ENCODE measurements at places on chromosomes 12 and 14.

DNA sequence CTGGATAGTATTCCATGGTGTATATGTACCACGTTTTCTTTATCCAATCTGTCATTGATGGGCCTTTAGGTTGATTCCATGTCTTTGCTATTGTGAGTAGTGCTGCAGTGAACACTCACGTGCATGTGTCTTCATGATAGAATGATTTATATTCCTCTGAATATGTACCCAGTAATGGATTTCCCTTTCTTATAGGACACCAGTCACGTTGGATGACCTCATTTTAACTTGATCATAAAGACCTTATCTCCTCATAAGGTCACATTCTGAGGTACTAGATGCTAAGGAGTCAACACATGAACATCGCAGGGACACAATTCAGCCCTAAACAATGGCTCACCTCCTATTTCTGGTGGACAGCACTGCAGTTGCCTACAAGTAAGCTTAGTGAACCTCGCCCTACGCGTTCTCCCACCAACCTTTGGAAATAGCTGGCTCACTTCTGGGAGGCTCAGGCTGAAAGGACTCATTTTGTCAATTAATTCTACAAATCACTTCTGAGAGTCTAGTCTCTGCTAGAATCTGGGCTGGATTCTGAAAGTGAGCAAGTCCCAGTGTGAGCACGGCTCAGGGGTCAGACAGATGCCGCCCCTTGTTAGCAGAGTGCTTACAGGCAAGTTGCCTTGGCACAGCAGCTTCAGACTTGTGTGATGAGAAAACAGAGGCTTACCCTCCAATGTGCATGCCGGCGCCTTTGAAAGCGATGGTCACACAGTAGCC is 183.8 kb upstream of the GSC start:
- DNase-seq: no peak

DNA sequence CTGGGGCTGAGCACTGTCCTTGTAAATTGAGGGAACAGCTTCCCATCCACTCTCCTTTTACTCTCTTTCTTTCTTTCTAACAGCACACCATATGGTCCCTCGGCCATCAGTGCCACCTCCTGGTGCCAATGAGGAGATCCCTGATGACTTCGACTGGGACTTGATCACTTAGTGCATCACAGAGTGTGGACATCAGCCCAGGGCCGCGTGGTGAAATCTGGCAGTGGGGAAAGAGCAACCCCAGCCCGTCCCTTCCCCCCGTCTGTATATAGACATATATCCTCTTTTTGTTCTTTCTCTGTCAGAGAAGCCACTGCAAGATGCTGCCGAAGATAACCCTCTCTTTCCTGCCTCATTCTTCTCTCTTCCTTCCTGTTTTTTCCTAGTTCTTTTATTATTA is 13.5 kb downstream of the C3AR1 start:
- no peak for DNase-seq

DNA sequence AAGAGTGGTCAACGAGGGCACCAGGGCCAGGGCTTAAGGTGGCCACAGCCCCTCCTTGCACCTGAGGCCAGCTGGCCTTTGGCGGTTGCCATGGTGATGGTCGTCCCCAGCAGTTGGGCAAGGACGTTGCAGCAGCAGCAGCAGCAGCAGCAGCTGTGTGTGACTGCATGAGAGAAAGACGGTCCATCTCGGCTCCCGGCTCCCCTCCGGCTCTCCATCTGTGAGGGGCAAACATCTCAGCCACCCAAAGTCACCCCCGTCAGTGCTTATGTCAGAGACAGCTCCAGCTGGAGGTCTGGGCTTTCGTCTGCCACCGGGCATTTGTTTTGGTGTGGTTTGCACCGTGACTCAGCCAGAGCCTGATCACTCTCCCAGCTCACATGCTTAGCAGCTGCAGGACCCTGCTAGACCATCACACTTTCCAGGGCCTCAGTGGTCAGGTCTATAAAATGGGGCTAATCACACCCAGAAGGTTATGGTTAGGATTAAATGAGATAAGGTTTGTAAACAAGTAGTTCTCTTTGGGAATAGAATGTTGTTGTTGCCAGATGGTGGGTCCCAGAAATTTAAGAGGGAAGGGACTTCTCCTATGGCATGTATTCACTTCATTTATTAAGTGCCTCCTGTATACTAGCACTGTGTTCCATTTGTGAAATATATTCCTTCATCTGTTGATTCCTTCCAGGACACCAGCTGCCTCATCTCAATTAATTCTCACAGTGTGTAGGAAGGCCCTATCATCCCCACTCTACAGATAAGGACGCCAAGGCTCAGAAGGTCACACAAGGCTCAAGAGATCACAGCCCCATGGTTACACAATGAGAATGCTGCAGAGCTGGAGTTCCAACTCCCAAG is 212.6 kb upstream of the LHX5 start:
- DNase-seq: no peak

- no peak for DNase-seq
Measured at GRCh38 chr14:88164906-88165534, 158.0 kb downstream of the KCNK10 start.

DNA sequence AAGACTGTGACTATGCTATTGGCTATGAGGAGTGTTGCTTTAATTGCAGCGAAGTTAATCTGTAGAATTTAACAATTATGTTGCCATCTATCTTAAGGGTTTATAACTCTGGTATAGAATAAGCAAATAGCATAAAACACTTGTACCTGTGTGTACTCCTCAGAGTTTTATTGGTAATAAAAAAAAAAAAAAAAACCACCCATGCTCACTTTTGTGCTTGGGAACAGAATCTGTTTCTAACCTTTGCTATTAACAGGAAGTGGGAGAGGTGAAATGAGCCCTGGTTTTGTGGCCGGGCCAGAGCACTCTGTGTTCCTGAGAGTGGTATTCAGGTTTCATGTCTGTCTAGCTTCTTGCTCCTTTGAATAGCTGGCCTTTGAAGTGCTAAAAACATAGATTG is 53.1 kb downstream of the PDE3A start:
- no peak for DNase-seq

DNA sequence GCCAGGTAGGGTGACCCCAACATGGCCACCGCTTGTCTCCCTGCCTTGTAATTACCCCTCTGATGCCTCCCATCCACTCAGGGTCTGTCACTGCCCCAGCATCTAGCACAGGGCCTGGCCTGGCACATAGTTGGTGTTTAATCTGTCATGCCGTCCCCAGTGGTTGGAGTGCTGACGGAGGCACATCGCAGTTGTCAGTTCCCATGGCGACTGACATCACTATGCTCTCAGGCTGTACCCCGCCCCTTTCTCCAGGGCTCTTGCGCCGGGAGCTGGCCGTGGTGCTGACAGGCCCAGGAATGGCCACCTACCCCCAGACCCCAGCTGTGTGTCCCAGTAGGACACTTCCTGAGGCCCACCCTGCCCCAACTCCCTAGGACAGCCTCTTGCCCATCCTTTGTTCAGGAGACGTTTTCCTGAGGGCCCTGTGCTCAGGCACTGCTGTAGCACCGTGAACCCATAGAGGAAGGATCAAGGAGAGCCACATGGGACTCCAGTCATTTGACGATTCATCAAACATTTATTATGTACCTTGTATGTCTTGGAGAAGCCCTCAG is 23.0 kb downstream of the FAM222A start:
- DNase-seq: no peak

- DNase-seq: no peak
Measured at GRCh38 chr14:83289390-83289789, 1755.7 kb upstream of the SEL1L start.

DNA sequence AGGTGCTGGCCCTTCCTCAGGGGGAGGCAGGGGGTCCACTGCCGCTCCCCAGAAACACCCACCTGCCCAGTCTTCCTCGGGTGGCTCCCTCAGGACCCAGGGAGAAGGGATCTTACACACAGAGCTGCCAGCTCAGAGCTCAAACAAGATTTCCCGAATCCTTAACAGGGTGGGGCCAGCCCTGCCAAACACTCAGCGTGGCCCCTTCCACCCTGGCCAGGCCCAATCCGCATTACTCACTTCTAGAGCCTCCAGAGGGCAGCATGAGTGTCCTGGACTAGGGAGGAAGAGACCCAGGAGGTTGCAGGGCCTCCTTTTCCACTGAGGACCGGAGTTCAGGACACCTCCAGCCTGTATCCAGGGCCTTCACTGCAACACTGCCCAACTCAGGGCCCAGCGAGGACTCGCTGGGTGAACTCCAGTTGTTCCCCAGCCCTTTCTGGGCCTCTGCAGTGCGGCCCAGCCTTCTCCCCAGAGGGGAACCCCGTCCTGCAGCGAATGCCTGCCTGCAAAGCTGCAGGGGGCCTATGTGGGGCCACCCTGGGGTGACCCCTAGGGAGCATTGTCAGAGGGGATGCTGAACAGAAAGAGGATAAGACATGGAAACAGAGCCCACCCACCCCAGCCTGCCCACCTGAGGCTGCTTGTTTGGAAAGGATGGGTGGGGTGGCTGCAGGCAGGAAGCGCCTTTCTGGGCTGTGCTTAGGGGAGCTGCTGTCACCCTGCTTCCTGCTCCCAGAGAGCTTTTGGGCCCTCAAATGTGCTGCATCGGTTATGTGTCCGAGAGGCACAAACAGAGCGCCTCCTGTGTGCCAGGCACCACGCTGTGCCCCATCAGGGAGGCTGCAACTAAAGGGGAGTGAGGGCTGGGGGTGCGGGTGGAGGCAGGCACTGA is 43.8 kb downstream of the CCNK start:
- DNase-seq: no peak

- no peak for DNase-seq
Measured at GRCh38 chr14:69572030-69572840, 2.4 kb downstream of the CCDC177 start.

GRCh38 chr12:108840605-108841332 is 16.6 kb downstream of the SSH1 start:
- DNase-seq: no peak

- DNase-seq: no peak
Measured at GRCh38 chr14:20617138-20618003, 24.1 kb downstream of the OR6S1 start.

GRCh38 chr12:4849115-4849541 is 60.6 kb upstream of the KCNA1 start:
- DNase-seq: no peak

- DNase-seq: no peak
Measured at GRCh38 chr12:62434494-62435302, 31.9 kb upstream of the MON2 start.

GRCh38 chr14:104473649-104474494 is 105.7 kb upstream of the C14orf180 start:
- DNase-seq: no peak

- DNase-seq: no peak
Measured at GRCh38 chr12:55727643-55728185, 1.1 kb downstream of the CD63 start.

GRCh38 chr14:22882529-22883172 is 371 bp upstream of the REM2 start:
- peak; percentile 39 for DNase-seq

DNA sequence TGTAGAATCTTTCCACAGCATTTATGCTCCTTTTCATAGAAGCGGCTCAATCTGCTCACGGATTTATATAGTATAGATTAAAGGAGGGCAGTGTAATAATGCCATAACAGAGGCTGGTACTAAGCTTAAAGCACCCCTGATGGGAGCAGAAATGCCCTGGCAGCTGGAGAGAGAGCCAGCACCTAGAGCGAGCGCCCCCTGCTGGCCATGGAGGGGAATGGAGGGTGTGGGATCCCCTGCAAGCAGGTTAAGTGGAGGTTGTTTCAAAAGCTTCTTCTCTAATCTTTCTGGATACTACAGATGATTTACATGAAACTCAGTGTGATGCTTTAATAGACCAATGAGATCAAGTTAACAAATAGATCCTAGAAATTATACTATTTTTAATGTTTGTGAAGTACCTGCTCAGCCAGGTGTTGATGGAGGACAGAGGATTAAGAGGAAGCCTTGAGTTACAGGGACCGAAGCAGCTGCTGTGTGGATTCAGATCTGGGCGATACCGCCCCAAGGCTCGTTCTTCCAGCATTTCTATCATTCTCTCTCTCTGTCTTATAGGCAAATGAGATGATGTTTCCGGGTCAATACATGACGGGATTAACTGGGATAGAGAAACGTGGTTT is 1519.3 kb upstream of the TMEM132C start:
- peak; percentile 16 for DNase-seq

DNA sequence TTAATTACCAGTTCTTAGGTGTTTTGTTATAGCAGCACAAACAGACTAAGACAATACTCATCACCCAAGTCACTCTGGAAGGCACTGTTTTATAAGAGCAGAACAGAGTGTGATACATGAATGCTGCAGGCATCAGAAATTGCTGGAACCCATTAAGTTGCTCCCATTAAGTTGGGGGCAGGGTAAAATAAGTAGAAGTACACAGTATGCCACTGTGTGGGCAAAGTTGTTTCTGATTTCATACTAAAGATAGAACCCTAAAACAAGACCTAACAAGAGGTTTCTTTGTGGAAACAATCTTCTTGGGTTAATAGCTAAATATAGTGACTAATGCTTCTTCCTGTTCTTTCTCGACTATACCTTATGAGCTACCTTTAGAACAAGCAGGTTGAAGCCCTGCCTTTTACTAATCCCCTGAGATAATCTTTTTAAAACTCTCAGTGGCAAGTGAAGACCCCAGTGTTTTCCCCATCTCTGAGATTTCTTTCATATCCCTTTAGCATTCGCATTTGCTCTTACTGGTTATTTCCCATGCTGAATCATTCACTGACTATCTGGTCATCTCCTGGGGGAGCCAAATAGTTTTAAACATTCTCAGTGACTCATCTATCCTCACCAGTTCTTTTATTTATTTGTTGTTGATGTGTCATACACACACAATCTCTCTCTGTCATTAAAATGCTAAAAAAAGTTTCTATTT is 52.3 kb downstream of the SOCS2 start:
- DNase-seq: peak; percentile 75

DNA sequence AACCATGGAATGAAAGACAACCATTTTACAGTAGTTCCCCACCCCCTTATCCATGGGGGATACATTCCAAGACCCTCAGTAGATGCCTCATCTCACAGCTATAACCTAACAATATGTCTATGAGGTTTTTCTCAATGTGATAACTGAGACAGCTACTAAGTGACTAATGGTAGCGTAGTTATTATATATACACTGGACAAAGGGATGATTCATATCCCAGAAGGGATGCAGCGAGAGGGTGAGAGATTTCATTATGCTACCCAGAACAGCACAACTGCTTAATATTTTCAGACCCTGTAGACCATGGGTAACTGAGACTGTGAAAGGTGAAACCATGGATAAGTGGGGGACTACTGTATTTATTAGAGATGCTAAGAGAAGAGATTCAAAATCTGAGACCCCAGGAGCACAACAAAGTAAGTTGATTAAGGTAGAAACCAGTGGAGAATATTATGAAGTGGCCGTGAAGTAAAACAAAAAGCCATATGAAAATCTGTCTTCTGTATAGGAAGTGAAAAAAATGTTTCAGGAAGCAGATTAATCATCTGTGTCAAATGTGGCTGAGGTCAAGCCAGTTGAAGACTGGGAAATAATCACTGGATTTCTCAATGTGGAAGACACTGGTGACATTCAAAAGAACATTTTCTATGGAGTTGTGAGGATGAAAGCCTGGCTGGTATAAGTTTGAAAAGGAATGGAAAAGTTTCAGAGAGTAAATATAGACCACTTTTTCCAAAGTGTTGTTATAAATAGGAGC is 77.2 kb downstream of the RPL10L start:
- DNase-seq: no peak
